ENCODE measurements at places on chromosomes 2 and 18.
A peak's percentile ranks its signal among the peaks of the same experiment; 100 is the strongest.

DNA sequence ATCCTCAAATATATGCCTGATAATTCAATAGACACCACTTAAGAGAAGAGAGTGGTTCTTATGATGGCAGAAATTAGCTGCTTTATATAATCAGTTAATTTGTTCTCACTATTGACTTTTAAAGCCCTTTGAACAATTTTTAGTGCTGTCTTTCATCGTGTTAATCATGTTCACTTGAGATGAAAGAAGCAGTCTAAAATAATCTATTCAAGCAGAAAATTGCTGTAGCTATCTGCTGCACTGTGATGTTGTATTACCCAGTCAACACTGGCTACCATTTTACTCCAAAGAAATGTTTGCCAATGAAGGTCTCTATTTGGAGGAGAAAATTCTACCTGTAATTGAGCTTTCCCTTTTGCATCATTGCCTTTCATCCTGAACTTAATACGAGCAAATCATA is 459.8 kb upstream of the FSIP2 start:
- no peaks in the 10 kb centered on the region for H3K36me3 ChIP-seq
- H3K27ac ChIP-seq = no peak overlapping the region
- H3K4me1 ChIP-seq = no peaks in the 10 kb centered on the region
- no peak overlapping the region for H3K4me3 ChIP-seq
- no peak for DNase-seq

GRCh38 chr2:19362094-19362754 is 3.8 kb upstream of the OSR1 start:
- no peak for DNase-seq
- H3K27ac ChIP-seq = peak overlapping the region; percentile 71
- H3K4me1 ChIP-seq = peaks cover 27% of the 10 kb centered on the region
- H3K27me3 ChIP-seq = peaks cover 44% of the 10 kb centered on the region
- peak overlapping the region; percentile 92 for H3K4me3 ChIP-seq

DNA sequence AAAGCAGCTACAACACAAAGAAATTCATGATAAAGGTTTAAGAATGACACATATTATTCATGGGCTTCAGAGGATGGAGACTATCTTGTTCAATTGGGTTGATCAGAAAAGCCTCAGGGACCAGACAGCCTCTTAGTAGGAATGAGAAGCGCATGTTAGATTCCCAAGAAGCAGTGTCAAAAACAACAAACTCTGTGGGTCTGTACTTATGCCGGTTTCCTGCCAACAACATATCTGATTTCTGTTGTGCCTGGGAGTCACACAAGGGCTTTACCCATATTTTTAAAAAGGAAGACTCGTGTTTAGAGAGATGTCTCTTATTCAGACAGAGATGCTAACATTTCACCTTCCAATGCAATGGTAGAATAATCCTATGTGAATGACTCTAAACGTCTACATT is 2180.6 kb upstream of the CELF4 start:
- H3K4me3 ChIP-seq = no peak overlapping the region
- no peaks in the 10 kb centered on the region for H3K4me1 ChIP-seq
- no peaks in the 10 kb centered on the region for H3K27me3 ChIP-seq
- DNase-seq = no peak

DNA sequence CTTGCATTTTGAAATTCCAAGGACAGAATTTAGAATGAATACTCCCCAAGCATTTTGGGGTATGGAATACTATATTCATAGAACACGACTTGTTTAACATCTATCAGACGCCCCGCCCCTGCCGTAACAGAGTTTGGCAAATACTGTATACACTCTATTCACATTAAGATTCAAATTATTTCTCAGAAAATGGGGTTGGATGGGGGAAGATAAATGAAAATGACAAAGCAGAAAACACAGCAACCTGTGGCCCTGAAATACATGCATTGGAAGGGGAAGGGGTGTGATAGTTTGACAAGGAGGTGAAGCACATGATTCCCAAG is 634.6 kb upstream of the SLC39A10 start:
- H3K36me3 ChIP-seq = no peaks in the 10 kb centered on the region
- H3K27me3 ChIP-seq = no peaks in the 10 kb centered on the region
- no peak for DNase-seq
- H3K4me1 ChIP-seq = peaks cover 4% of the 10 kb centered on the region

Data from stimulated activated naive B cell treated with anti-CD40 and anti-IgM and Interleukin-4, amounts not matched to agents 10 μg/mL and 1 μg/mL and 100 μg/mL, for 72 hours (primary cell).